Stimulated activated CD8-positive, alpha-beta memory T cell treated with anti-CD3 and anti-CD28 coated beads, Interleukin-7, amount 100 ng/mL, for 1 hour (primary cell): ENCODE measurements at places on chromosomes 3 and 15.

GRCh38 chr3:61425356-61425755, 136.0 kb upstream of the PTPRG start:
- no peak for DNase-seq

DNA sequence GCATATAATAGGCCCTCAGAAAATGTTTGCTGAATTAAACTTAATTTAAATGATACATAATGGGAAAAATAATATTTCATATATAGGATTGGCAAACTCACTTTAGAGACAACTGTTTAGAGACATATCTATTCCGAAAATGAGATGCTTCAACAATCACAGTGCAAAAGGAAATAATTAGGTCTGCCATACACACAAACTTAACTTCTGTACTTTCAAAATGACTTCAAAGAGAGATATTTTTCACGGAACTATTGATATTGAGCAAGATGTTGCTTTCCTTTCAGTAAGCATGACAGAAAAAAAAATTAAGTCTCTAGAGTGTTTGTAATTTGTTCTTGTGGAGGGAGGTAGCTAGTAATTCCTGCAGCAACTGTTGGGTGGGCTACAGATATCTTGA, 769.5 kb downstream of the TUSC7 start:
- no peak for DNase-seq

DNA sequence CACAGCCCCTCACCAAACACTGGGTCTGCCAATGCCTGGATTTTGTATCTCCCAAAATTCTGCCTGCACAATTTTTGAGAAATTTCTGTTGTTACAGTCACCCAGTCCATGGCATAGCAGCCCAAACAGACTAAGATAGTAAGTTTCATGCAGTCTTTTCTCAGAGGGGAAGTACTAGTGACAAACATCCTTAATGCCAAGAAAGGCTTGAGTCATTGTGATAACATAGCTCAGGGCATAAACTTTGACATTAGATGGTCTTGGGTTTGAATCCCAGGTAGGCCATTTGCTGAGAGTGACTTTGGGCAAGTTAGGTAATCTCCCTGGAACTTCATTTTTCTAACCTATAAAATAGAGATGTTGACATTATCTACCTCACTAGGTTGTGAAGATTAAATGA, 36.1 kb upstream of the PFN2 start:
- DNase-seq, result no peak

GRCh38 chr3:14222900-14223594, 44.4 kb downstream of the LSM3 start:
- no peak for DNase-seq

- no peak for DNase-seq
These were observed 14.2 kb upstream of the COLQ start for GRCh38 chr3:15535732-15536131.

- DNase-seq, result no peak
These were observed 123.8 kb upstream of the CHL1 start for GRCh38 chr3:72776-73175.

GRCh38 chr15:77027697-77028450, 32.9 kb downstream of the PSTPIP1 start:
- DNase-seq, result no peak

GRCh38 chr15:25171856-25172687, 217.3 kb downstream of the SNRPN start:
- DNase-seq, result no peak

DNA sequence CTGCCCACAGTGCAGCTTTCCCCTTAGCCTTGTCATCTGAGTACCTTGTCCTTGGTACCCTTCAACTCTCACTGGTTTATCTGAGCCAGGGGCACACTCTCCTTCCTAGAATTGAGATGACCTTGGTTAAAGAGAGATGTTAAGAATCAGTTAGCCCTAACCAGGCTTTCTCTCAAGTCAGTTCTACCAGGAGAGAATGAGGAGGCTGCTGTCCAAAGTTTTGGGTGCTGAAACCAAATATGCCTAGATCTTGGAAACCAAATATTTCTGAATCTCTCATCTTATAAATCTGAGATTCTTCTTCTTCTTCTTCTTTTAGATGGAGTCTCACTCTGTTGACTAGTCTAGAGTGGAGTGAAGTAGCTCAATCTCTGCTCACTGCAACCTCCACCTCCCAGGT, 12.0 kb upstream of the CTXND1 start:
- DNase-seq, result no peak

DNA sequence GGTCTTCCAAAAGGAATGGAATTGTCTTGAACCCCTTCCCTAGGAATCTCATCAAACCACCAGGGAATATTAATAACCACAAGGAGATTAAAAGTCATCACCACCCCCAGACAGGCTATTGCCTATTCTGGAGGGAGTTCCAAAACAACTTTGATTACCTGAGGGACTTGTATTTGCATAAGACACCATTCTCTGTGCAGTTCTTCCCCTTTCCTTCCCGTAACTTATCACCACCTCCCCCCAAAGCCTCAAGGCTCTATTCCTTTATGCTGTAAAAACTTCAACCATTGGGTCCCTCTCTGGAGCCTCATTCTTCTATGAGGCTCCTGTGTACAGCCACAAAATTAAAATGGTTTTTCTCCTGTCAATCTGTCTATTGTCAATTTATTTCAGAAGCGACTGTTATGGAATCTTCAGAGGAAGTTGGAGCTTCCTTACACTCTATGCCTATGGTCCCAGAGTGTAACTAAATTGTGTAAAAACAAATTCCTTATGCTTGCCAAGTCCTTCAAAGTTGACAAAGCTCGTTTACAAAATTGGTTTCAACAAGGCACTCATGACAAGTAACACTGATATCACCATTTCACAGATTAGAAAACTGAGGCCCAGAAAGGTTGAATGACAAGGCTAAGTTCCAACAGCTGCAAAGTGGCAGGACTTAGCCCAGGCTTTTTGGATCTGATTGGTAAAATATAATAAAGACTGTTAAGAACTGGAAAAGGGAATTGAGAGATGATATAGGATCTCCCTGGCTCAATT, 68.3 kb upstream of the HERC1 start:
- no peak for DNase-seq

- no peak for DNase-seq
These were observed 504.2 kb upstream of the PROK2 start for GRCh38 chr3:72288955-72289691.

GRCh38 chr15:62846805-62847495, 195.6 kb upstream of the TPM1 start:
- DNase-seq, result no peak

GRCh38 chr3:153032891-153033290, 129.1 kb upstream of the RAP2B start:
- DNase-seq, result no peak

- no peak for DNase-seq
These were observed 288.5 kb upstream of the WNT5A start for GRCh38 chr3:55775366-55776154.

DNA sequence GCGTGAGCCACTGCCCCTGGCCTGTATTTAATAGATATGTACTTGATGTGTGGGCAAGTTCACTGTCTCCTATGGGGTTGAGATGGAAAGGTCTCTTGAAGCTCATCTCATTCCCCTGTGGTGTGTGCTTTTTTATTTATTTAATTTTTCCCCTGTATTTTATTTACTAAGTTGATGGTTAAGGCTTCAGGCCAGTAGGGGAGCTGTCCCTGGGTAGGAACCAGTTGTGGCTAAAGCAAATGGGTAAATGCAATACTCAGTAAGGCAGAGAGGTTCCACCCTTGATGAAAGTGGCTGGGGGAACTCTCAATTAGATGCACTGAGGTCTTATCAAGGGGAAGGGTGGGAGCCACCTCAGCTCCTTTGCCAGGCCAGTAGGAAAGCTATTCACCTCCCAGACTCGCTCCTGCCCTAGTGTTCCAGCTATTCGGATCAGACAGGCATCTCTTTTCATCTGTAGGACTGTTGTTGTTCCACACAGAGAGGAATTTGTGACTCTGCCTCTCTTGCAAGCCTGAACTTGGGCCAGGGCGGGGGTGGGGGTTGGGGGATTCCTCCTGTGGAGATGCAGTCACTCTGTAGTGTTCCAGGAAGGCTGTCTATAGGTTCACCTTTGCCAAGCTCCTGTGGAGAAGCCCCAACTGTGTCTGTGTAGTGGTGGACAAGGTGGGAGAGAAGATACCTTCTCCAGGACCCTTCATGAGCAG, 26.1 kb downstream of the PCCB start:
- DNase-seq, result no peak

DNA sequence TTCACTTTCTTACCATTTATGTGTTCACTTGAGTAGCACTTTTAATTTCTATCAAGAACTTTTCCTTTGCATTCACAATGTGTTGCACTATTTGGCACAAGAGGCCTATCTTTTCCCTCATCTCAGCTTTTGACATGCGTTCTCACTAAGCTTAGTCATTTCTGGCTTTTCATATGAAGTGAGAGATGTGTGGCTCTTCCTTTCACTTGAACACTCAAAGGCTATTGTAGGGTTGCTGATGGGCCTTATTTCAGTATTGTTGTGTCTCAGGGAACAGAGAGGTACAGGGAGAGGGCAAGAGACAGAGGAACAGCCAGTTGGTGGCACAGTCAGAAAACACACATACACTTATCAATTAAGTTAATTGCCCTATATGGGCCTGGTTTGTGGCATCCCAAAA, 127.4 kb upstream of the MLF1 start:
- no peak for DNase-seq

DNA sequence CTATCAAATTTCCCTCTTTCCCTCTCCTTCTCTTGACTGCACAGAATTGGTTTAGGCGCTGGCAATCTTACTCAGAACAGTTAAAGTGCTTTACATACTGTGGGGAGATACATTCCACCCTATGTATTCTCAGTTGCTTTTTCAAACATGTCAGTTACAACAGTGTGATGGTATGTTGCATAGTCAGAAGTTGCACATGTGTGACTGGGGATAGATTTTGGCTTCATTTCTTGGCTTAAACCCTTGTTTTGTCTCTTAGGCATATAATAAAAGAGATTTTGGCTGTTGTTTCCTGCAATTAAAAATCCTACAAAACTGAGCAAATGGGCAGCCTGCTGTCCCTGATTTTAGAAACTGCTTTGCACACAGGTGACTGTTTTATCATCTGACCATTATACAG, 86.7 kb downstream of the PIK3R4 start:
- no peak for DNase-seq

DNA sequence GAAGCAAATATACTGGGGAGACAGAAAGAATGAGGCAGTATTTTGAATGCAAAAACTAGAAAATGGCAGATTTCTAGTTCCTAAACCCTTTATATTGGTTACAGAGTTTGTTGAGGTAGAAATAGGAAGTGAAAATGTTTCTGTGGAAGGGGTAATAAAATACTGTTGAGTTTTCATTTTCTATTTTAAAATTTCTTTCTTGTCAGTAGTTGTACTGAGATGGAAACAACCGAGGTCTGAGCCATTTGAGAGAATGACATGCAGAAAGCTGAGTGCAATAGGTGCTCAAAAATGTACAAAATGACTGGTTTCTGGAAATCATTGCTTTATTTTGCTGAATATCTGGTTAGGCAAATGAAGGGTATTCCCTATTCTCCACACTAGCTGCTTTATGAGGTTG, 361.4 kb downstream of the CHL1 start:
- no peak for DNase-seq

- no peak for DNase-seq
These were observed 137.9 kb downstream of the KCNAB1 start for GRCh38 chr3:156258301-156258700.

GRCh38 chr15:59399465-59400102, 26.9 kb upstream of the MYO1E start:
- no peak for DNase-seq

DNA sequence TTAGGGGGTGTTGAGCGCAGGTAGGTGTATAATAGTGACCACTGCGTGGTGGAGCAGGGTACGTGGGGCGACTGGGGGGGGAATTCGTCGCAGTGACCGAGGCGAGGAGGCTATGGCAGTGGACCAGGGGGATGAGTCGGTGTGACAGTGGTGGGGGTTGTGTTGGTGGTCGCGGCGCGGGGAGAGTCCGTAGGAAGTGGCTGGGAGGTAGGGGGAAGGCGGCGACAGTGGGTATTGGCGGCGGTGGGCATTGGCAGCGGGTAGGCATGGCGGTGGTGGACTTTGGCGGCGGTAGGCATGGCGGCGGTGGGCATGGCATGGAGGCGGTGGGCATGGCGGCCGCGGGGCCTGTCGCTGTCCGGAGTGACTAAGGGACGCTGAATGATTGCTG, 739 bp downstream of the SNRPN start:
- no peak for DNase-seq

- no peak for DNase-seq
These were observed 14.4 kb upstream of the GP9 start for GRCh38 chr3:129046037-129046731.
